Upper lobe of left lung (tissue), 6 donors: ENCODE measurements at places on chromosomes 12 and 14.

GRCh38 chr12:19891936-19892591 is 452.8 kb downstream of the AEBP2 start:
- no peak for DNase-seq

DNA sequence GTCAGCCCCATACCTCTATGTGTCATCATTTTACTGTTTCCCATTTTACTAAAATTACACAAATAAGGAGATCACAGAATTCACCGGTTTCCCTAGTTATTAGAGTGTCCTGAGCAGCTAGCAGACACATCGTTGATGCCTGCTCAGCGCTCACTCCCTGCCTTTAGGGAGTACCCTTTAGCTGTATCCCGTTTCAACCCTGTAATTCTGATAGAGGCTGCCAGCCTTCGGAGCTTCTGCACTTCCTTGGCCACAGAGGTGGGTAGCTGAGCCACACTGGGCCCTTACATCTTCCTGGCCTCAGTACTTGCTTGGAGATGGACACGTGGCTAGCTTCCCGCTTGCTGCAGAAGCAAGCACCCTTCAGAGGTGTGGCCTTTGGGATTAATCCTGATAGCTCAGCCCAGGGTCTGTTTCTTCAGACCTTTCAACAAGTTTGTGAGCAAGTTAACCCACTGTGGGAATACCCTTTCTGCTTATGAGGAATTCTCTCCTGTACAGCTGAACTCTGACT is 14.3 kb upstream of the FBXW8 start:
- DNase-seq, result no peak

DNA sequence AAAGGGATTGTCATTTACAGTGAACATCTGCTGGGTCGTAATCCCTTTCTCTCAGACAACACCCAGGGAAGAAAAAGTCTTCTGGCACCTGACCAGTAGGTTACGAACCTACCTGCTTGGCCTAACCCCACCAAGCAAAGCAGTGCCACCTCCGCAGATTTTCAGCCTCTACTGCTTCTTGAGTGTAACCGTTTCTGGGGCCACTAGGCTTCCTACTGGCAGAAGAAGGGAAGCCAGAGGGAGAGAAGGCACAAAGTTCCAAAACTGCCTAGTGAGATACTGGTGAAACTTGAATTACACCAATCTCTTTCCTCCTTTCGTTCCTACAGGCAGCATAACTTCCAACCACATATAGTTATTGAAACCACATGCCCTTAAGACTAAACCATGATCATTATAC is 383.6 kb downstream of the BCAT1 start:
- no peak for DNase-seq

DNA sequence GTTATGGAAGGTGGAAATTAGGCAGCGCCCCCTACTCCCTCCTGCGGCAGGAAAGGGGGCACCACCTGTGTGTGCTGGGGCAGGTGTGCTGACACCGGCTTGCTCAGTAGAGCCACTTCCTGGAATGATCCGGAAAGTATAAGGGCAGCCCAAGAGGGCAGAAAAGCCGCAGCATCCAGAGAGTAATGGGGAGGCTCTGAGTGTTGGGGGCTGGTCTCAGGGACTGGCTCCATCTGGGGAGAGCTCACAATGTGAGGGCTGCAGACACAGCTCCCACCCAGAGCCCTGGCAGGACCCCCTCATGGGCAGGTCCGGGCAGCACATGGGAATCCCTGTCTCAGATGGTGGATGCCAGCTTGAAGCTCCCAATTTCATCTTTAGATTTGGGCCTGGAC is 187.6 kb upstream of the C14orf180 start:
- DNase-seq, result no peak

DNA sequence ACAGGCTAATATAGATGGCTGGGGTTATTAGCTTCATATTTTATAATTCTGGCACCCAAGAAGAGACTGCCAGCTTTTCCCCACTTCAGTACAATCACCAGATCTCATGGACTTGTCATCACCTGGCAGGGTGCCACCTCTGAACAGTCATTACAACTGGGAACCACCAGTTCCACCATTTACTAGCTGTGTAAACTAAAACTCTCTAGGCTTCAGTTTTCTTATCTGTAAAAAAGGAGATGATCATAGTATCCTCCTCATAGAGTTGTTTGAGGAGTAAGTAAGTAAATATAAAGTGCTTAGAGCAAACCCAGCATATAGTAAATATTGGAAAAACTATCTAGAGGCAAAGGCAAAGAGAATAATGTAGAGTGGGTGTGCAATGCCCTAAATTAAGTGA is 19.3 kb downstream of the CPNE8 start:
- no peak for DNase-seq
